ENCODE measurements at places on chromosomes 5 and 9.

GRCh38 chr9:122406070-122406890 is 35.5 kb downstream of the PTGS1 start:
- DNase-seq, result no peak

DNA sequence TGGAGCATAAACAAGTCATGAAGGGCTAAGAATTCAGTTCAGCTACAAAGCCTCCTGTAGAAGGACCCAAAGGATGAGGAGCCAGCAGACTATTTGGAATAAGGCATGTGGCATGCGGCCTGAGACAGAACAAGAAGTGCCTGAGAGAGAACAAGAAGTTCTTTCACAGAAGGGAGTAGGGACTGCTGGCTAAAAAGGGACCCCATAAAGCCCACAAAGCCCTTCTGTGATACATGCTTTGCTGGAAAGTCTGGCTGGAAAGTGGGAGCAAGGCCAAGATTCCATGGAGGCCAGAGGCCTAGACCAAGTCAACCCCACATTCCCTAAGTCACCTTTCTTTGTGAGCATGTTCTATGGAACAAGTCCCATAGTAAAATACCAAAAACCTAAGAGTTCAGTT is 35.9 kb upstream of the UBAP2 start:
- no peak for DNase-seq

- DNase-seq, result no peak
These were observed 19.3 kb upstream of the GRAMD2B start for GRCh38 chr5:126403876-126404275.

DNA sequence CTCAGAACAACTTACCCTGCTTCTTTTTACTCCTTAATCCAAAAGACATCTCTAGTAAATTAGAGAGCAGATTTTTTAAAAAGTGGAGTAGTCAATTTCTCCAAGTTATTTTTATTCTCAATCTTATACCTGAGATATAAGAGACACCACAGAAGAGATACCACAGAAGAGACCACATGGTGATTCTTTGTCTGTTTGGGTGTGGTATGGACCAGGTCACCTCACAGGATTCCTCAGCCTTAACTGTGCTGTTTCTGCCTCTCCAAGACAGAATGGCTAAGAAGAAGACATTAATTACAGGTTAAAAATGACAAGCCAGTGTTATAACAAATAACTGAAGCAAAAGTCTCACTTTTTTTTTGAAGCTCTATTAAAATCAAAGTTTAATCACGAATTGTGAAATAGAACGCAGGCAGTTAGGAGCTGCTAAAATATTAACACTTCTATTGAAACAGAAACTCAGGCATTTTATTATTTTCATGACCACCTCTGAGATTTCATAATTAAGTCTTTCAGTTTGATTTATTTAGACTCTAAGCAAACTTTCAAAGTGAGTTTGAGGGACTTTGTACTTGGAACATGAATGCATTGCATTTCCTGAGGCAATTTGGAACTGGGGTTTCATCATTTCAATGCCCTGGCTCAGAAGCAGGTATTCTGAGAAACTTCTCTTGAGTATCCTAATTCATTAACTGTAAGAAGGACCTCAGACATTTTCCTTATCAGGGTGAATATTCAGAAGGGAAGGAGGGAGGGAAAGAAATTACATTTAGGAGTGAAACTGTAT is 280.7 kb downstream of the KCTD16 start:
- no peak for DNase-seq

DNA sequence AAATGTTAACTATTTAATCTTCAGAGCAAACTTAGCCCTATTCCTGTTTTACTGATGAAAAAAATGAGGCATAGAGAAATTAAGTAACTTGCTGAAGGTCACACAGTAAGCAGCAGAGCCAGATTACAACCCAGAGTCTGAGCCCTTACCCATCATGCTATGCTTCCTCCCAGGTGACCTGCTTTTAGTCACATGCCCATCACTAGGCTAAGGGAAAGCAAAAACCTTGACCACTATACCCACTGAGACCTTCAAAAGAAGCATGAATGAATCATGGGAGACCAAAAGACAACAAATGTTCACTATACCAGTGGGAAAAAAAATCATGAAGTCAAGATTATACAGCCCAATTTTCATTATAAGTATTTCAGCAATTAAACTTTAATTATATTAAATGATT is 5.3 kb upstream of the HAUS6 start:
- DNase-seq, result no peak

- no peak for DNase-seq
These were observed 16.1 kb upstream of the ZNF462 start for GRCh38 chr9:106846857-106847256.

- DNase-seq, result no peak
These were observed 292.6 kb downstream of the ZSWIM6 start for GRCh38 chr5:61624553-61625136.

DNA sequence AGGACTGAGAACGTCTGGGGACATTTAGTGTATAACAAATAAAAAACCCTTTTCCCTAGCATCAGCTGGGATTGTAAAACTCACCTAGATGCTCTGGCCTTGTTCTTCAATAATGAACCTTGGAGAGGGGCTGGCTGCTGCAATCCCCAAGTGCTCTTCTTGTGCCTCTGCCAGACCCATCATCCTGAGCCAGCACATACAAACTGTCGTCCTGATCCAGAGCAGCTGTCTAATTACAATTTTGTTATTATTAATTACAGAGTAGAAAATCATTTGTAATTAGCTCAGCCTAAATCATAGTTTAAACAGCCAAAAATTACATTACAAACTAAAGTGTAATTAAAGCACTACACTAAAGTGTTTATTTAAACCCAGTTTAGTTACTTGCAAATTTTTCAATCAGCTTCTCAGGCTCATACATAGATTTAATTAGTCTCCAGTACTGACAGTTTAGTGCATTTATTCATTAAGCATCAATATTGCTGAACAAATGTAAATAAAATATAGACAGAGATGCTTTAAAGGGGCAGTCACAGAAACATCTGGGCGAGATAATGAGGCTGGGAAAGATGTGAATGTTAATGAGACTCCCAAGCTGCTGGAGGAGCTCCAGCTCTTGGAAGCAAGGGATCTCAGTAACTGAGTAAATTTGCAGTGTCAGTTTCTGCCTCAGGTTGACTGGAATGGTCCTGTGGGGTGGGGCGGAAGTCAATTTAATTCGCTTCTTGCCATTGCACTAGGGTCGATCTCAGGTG is 632.3 kb upstream of the TLE4 start:
- no peak for DNase-seq

DNA sequence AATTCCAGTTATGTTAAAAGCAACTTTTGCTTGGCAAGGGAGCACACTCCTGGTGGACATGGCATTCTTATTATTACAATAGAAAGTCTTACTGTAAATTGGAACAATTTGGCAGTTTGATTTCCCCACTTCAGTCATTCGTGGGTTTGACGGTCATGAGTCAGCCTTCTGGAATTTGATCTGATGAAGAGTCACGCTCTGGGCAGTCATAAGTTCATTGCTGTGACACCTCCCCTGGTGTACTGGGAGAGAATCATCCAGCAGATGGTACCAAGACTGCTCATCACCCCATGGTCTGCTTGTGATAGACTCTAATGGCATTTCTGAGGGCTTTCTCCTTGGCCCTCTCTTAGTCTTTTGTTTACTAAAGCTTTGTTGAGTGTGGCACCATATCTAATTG is 53.8 kb downstream of the GLRA1 start:
- DNase-seq, result no peak

- DNase-seq, result no peak
These were observed 53.5 kb downstream of the ICE1 start for GRCh38 chr5:5475975-5476374.

- no peak for DNase-seq
These were observed 68.8 kb upstream of the ABL1 start for GRCh38 chr9:130766021-130766926.

DNA sequence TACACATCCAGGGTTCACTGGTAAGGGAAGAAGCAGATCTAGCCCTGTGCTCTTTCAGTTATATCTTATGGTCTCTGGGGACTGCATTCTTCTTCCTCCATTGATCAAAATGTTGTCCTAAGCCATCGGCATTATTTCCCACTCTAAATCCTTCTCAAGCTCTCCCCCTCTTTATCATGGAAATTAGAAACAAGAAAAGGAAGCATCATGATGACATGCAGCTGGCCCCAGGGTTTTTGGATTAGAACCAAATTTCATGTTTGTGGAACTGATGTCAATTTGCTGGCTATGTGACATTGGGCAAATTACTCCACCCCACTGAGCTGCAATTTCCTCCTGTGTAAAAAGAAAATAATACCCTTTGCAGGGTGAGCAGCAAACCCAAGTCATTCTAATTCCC is 39.5 kb downstream of the MFAP3 start:
- no peak for DNase-seq

GRCh38 chr5:59504043-59504442 is 389.5 kb downstream of the PDE4D start:
- no peak for DNase-seq

DNA sequence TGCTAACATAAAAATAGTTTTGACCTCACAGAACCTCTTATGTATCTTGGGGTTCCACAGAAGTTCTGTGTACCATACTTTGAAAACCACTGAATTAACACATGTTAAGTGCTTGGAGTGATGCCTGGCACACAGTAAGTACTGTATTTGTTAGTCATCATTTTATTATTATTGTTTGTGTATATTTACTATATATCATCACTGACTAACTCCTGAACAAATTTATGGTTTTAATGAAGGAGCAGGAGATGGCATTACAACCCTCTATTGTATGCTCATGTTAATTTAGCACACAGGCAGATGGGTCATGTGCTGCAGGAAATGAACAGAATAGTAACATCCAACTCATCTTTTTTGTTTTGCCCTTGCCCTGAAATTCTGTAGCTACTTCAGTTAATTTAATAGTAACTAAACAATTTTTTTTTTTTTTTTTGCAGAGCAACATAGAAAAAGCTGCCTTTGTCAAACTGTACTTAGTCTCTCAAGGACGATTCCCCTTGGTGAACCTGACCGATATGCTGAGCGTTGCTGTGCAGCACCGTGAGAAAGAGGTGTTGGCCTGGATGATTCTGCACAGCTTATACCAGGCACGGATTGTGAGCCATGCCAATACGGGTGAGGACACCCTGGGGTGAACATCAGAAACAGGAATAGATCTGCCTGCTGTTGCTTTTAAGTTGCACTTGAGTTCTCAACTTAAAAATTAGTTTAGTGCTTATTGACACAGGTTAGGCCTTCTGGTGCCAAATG is 45.4 kb downstream of the HACD4 start:
- no peak for DNase-seq

- DNase-seq, result no peak
These were observed 257.9 kb upstream of the IRX4 start for GRCh38 chr5:2140501-2141175.

GRCh38 chr9:108779551-108780325 is 76.0 kb downstream of the ACTL7B start:
- no peak for DNase-seq

DNA sequence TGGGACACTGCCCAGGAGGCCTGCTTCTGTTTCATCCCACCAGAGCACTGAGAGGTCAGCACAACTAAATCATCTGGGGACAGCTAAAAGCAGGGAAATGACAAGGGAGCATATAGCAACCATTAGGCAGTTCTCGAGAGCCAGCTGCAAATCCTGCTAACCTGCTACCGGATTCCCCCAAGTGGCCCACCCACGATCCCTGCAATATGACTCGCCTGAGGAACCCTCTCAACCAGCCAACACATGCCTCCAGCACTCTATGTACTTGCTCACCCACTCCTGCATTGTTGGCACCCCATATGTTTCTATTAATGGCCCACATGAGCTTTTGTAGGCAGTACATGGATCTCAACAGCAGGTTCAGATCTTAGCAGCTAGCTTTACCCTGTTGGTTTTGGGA is 326.0 kb downstream of the GABRG2 start:
- no peak for DNase-seq

DNA sequence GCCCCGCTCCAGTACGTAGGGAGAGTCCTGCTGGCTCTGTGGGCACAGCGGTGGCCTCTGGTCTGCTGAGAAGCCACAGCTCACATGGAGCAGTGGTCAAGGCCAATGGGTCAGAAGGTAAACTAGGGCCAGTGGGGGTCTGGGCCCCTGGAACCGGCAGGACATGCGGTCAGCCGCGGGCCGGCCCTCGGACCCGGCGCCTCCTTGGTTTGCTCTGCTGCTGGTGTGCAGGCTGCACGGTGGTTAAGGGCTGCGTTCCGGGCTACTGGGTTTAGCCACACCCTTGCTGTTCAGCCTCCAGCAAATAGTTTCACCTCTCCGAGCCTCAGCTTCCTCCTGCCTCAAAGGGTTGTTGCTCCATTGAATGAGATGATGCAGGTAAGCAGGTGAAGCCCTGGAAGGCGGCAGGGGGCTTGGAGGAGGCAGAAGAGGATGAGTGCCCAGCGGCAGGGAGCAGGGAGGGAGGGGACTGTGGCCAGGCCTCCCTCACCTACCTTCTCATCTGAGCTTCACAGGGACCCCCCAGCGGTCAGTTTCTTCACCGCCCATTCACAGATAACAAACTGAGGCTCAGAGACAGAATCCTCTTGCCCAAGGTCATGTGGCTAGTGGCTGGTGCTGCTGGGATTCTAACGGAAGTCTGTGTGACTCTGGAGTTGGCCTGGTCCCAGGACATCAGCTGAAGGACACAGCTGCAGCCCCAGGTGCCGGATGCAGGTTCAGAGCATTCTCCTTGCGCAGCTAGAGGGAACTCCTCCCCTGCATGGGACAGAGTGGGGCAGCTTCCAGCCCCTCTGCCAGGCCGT is 3.7 kb upstream of the COL5A1 start:
- DNase-seq, result no peak

DNA sequence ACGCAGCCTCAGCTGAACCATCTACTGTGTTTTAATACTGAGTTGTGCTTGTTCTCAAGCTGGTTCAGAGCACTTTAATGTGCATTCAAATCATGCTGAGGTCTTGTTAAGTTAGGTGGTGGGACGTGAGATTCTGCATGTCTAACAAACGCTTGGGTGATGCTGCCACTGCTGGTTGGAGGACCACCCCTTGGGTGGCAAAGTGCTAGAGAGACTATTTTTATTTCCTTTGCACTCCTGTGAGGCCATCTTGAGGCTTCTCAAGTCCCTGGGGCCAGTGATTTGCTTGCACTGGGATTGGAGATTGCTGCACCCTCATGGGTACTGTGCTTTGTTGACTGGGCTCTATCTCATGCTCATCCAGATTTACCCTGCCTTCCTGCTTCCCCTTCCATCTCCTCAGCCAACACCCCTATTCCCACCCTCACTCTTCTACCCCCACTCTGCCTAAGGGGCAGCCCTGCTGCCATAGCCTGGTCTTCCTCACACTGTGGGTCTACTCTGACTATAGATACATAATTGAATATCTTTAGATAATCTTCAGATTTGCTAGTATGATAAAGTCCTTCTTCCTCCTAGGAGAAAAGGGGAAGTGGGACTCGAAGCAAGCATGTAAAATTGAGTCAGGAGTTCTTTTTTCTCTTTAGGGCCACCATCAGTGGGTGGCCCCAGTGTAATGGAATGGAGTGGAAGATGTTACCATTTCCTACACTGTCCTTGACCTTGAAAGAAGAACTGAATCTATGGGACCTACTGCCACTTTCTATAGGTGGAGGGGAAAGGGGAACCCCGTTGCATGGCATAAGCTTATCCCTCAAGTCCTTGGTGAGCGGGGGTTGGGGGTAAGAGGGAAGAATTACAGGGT is 45.1 kb upstream of the SUB1 start:
- no peak for DNase-seq

GRCh38 chr5:138543730-138544104 is 681 bp upstream of the ETF1 start:
- no peak for DNase-seq
